ENCODE measurements at places on chromosomes 7 and 10.
A peak's percentile ranks its signal among the peaks of the same experiment; 100 is the strongest.

- H3K27me3 ChIP-seq, result no peaks in the 10 kb centered on the region
- DNase-seq, result no peak
- H3K4me1 ChIP-seq, result no peaks in the 10 kb centered on the region
- H3K4me3 ChIP-seq, result no peak overlapping the region
Measured at GRCh38 chr10:49164559-49165188, 23.5 kb downstream of the TMEM273 start.

DNA sequence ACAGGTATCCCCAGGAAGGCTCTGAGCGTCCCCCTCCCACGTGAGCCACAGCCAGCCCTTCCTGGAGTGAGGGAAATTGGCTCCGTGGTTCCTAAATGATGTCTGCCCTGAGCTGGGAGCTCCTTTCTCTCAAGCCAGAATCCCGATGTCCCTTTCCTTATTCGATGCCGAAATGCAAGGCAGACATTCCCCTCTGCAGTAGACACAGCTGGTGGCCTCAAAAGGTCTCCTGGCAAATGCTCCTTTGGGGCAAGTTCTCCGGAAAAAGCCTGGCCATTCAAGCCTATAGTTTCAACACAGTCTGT is 98.9 kb downstream of the HIP1 start:
- no peaks in the 10 kb centered on the region for H3K4me1 ChIP-seq
- H3K27ac ChIP-seq, result no peak overlapping the region
- no peaks in the 10 kb centered on the region for H3K36me3 ChIP-seq
- peak overlapping the region; percentile 75 for H3K4me3 ChIP-seq

GRCh38 chr7:119421657-119422056 is 851.3 kb upstream of the KCND2 start:
- DNase-seq, result no peak
- H3K27me3 ChIP-seq, result no peaks in the 10 kb centered on the region
- H3K27ac ChIP-seq, result no peak overlapping the region
- H3K36me3 ChIP-seq, result no peaks in the 10 kb centered on the region
- no peaks in the 10 kb centered on the region for H3K4me1 ChIP-seq

DNA sequence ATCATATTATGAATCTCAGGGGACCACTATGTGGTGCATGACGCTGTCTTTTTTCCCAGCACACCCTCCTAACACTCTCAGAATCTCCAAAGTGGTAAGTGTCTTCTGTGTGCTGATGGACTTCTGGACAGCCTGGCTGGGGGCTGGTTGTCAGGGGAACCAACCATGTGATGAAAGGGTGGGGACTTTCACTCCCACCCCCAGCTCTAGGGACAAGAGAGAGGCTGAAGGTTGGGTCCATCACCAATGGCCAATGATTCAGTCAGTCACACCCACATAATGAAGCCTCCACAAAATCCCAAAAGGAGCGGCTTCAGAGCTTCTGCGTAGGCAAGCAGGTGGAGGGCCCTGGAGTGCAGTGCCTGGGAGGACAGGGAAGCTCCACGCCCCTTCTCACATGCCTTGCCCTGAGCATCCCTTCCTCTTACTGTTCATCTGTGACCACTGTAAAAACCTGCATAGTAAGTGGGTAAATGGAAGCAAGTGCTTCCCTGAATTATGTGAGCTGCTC is 44.6 kb downstream of the RASGEF1A start:
- no peaks in the 10 kb centered on the region for H3K27me3 ChIP-seq
- no peak overlapping the region for H3K4me3 ChIP-seq
- DNase-seq, result no peak
- no peaks in the 10 kb centered on the region for H3K4me1 ChIP-seq
- no peak overlapping the region for H3K27ac ChIP-seq

DNA sequence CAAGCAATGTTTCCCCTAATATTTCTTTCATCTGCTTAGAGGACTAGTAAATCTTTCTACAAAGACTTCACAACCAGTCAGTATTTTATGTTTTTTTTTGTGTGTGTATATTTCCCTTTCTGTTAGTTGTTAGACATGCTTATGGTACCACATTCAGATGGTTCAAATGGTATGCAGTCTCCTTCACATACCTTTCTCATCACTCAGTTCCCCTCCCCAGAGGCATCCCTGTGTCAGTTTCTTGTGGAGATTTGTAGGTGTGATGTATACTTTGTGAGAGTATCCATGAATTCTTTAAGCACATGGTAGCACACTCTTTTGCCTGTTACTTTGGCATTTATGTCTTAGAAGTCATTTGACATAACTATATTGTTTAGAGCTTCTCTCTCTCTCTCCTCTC is 4.4 kb downstream of the ZNF485 start:
- no peaks in the 10 kb centered on the region for H3K36me3 ChIP-seq
- H3K27ac ChIP-seq, result no peak overlapping the region
- no peak overlapping the region for H3K4me3 ChIP-seq
- H3K27me3 ChIP-seq, result no peaks in the 10 kb centered on the region

- no peaks in the 10 kb centered on the region for H3K27me3 ChIP-seq
- H3K27ac ChIP-seq, result no peak overlapping the region
- no peaks in the 10 kb centered on the region for H3K36me3 ChIP-seq
Measured at GRCh38 chr10:5618829-5619228, 47.6 kb downstream of the ASB13 start.

- H3K27ac ChIP-seq, result no peak overlapping the region
- H3K36me3 ChIP-seq, result no peaks in the 10 kb centered on the region
- no peaks in the 10 kb centered on the region for H3K4me1 ChIP-seq
- no peaks in the 10 kb centered on the region for H3K27me3 ChIP-seq
- no peak overlapping the region for H3K4me3 ChIP-seq
- no peak for DNase-seq
Measured at GRCh38 chr7:2001601-2002442, 230.9 kb downstream of the MAD1L1 start.

DNA sequence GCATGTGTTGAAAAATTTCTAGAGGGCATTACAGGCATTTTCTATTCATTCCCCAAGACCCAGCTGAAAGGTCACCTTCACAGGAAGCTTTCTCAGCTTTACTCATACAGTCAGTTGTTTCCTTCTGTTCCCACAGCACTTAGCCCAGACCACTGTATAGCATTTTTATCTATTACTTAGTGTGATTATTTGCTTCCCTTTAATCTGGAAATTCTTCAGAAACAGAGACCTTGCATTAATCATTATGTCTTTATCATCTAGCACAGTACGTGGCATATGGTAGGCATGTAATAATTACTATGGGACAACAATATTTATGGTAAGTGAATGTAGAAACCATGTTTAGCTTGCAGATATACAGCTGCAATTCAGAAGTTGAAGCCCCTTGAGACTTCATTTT is 38.2 kb upstream of the CDK6 start:
- no peak for DNase-seq
- no peak overlapping the region for H3K27ac ChIP-seq
- no peak overlapping the region for H3K4me3 ChIP-seq

GRCh38 chr10:48535416-48536155 is 69.3 kb downstream of the ARHGAP22 start:
- no peak overlapping the region for H3K27ac ChIP-seq

DNA sequence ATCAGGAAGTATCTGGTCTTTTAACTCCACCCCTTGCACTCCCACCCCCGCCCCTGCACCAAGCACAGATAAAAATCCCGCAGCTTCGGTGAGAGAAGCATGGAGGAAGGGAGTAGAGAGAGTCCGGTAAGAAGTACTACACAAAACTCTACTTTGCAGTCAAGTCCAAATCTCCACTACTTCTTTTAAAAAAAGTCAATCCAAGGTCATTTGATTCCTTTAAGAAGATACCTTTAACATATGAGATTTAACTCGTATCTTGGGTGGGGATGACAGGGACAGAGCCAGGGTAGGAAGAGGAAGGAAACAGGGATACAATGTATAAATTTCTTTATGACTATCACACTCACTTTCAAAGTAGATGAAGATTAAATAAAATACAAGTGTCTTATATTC is 132.1 kb downstream of the NRBF2 start:
- H3K4me3 ChIP-seq, result peak overlapping the region; percentile 63
- no peaks in the 10 kb centered on the region for H3K36me3 ChIP-seq
- H3K27ac ChIP-seq, result peak overlapping the region; percentile 33
- H3K27me3 ChIP-seq, result no peaks in the 10 kb centered on the region

GRCh38 chr7:42106562-42106961 is 130.4 kb downstream of the GLI3 start:
- H3K27me3 ChIP-seq, result no peaks in the 10 kb centered on the region
- no peaks in the 10 kb centered on the region for H3K4me1 ChIP-seq
- no peaks in the 10 kb centered on the region for H3K36me3 ChIP-seq
- DNase-seq, result no peak

DNA sequence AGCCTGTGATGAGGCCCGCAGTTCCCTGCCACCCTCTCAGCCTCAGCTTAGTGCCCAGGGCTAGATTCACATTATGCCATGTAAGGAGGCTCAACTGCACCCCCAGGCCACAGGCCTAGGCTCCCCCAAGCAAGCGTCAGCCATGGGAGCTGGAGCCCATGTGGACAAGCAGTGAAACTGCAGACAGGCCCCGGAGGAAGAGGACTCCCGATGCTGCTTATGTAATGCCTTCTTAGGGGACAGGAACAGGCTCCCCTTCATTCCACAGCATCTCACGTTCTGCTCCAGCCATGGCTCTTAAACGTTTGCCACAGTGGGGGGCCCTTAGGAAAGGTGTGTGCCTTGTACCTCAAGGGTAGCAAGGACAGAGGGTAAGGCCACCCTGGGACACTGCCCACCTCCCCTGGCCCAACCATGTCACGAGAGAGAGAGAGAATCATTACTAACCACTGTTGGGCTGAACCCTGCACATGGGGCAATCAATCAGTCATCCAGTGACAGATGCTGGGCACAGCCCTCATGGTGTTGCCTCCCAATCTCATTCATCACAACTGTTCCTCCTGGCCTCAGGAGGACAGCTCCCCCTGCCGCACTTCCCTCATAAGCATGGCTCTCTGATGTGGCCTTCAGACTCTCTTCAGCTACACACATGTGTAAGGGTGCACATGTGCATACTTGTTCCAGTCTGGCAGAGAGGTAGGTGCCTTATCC is 263.0 kb downstream of the GRID1 start:
- DNase-seq, result no peak
- H3K27ac ChIP-seq, result no peak overlapping the region
- no peak overlapping the region for H3K4me3 ChIP-seq
- H3K4me1 ChIP-seq, result no peaks in the 10 kb centered on the region
- H3K27me3 ChIP-seq, result no peaks in the 10 kb centered on the region

DNA sequence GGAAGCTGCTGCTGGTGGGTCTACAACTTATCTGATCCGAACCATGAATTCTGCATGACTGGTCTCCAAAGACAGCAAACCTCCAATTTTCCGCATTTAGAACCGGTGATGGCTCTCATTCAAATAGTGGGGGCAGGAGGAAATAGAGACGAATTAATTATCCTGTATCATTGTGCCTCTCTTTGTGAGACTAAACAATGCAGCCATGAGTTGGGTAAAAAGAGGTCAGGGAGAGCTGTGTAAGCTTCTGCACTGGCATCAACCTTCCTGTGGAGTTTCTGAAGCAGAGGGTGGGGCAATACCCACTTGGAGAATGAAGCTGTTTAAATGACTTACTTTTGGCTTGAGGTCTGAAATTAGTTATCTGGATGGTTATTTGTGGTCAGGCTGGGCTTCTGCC is 266.4 kb downstream of the SORCS3 start:
- H3K27ac ChIP-seq, result no peak overlapping the region
- no peak for DNase-seq
- H3K36me3 ChIP-seq, result no peaks in the 10 kb centered on the region
- H3K4me3 ChIP-seq, result no peak overlapping the region

GRCh38 chr7:157177333-157177982 is 38.7 kb downstream of the UBE3C start:
- no peak overlapping the region for H3K27ac ChIP-seq
- H3K36me3 ChIP-seq, result peaks cover 47% of the 10 kb centered on the region
- no peaks in the 10 kb centered on the region for H3K4me1 ChIP-seq
- DNase-seq, result no peak
- no peak overlapping the region for H3K4me3 ChIP-seq

GRCh38 chr10:23344241-23344841 is at the start of gene C10orf67:
TSS of gene C10orf67 (minus strand) at chr10:23344797. CDS start at chr10:23344774, 23 bp downstream.
- no peaks in the 10 kb centered on the region for H3K36me3 ChIP-seq
- H3K27ac ChIP-seq, result no peak within 1 kb of the TSS
- H3K4me1 ChIP-seq, result no peaks in the 10 kb centered on the region
- H3K27me3 ChIP-seq, result no peaks in the 10 kb centered on the region
- peak within 1 kb of the TSS; percentile 89 for H3K4me3 ChIP-seq

DNA sequence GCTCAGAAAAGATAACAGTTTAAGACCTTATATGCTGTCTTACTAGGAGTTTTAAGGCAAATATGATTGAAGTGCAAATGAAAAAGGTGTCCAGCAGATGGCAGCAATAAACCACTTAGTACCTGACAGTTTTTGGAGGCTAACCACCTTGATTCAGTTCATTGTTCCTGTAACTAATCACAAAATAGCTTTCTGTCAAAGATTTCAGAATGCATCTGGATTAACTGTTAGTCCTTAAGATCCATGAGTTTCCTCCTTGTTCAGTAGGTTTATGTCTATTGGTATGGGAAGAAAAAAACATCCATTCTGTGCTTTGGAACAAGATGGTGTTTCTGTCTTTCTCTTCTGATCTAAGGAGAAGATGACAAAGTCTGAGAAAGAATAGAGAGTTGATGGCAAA is 46.6 kb downstream of the CCSER2 start:
- H3K4me3 ChIP-seq, result no peak overlapping the region
- H3K27ac ChIP-seq, result no peak overlapping the region
- H3K27me3 ChIP-seq, result no peaks in the 10 kb centered on the region

DNA sequence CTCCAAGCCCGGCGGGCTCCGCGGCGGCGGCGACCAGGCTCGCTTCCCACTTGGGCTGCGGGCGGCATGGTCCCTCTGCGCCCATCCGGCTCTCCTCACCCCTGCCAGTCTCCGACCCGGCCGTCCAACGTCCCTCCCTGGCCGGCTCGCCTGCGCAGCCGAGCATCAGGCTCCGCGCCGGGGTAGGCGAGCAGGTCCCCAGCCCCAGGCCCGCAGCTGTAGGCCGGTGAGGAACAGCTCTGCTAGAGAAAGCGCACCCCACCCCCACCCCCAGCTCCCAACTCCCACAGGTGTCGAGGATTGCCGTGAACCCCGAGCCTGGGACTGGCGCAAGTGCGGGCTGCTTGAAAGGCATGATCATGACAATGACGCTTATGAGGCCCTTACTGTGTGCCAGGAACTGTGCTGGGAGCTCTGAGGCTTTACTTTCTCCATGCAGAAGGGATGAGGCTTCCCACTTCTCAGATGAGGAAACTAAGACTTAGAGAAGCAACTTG is 20.8 kb upstream of the PAX2 start:
- no peak overlapping the region for H3K4me3 ChIP-seq
- H3K27ac ChIP-seq, result no peak overlapping the region
- peaks cover 68% of the 10 kb centered on the region for H3K27me3 ChIP-seq
- H3K4me1 ChIP-seq, result no peaks in the 10 kb centered on the region
- no peaks in the 10 kb centered on the region for H3K36me3 ChIP-seq

- no peaks in the 10 kb centered on the region for H3K27me3 ChIP-seq
- no peak for DNase-seq
- H3K4me3 ChIP-seq, result no peak overlapping the region
Measured at GRCh38 chr10:6351495-6351894, 148.8 kb downstream of the PFKFB3 start.

GRCh38 chr10:125203186-125203800 is 42.9 kb upstream of the CTBP2 start:
- no peak overlapping the region for H3K4me3 ChIP-seq
- H3K27me3 ChIP-seq, result peaks cover 13% of the 10 kb centered on the region
- no peaks in the 10 kb centered on the region for H3K4me1 ChIP-seq

Measured in MM.1S (cell line).